GM12865 (cell line): ENCODE measurements at places on chromosomes 16 and 17.

DNA sequence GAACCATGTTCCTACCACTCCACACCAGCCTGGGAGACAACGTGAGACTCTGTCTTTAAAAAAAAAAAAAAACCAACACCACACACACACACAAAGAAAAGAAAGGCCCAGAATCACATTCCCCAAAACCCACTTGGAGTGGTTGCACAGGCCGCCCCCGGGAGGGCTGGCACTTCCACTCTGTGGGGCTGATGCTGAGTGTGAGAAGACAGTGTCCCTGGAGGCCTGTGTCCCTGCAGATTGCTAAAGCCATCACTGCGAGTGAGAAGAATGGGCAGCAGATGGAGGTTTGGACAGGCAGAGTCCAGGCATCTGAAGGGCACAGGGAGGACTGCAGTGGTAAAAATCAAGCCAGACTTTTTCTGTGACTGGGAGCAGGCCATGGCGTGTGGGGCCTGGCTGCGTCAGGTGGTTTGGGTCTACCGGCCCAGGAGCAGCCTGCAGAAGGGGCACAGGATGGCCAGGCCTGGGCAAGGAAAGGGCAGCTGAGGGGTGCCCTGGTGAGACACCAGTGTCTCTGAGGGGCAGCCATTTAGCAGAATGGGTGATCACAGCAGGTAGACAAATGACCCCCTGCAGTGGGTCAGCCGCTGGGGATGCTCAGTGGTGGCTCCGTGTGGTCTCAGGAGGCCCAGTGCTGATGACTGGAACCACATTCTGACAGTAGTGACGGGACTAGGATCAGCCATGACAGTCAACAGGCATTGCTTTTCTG, 13.1 kb downstream of the CTRB2 start:
- DNase-seq: no peak

DNA sequence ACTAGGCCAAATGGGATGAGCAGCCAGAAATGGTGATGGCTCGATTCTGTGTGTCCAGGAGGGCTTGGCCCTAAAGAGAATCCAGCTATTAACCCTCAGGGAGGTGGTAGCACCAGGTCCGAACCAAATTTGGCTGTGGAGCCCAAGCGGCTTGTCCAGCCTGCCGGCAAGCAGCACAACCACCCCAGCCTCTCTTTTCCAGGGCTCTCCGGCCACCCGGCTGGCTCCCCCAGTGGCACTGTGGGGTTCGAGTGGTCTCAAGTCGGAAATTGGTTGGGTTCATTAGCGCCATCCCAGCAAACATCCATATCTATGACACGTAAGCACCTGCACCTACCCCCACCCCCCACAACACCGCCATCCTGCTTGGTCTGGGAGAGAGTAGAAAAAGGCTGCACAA, 35.4 kb downstream of the PLCD3 start:
- DNase-seq: no peak

GRCh38 chr16:88208112-88208511, 174.6 kb upstream of the ZNF469 start:
- no peak for DNase-seq

DNA sequence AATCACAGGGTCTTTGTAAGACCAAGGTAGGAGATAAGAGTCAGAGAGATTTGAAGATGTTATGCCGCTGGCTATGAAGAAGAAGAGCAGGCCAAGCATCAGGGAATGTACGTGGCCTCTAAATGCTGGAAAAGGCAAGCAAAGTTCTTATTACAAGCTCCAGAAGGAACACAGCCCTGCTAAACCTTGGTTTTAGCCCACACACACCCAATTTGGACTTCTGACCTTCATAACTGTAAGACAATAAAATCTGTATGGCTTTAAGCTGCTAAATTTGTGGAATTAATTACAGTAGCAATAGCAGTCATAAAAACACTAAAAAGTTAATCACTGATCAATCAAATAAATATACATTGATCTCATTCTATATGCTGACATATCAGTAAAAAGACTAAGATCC, 6.0 kb downstream of the TMEM170A start:
- no peak for DNase-seq

GRCh38 chr16:14307059-14307526, 236.0 kb downstream of the MRTFB start:
- no peak for DNase-seq

DNA sequence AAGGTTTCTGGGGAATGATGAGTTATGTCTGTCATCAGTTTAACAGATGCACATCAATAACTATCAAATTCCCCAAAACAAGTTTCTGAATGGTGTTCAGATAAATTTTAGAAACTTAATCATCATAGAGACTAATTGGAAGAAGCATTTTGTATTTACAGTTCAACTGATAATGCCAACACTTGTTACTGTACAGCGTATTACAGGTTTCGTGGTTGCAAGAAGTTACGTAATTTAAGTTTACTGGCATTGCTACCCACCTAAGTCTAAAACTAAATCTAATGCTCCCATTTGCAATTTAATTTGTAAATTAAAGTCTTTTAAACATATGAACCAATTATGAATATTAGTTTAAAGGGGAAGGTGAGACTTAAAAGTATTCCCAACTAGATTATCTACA, 3.0 kb downstream of the SRSF1 start:
- no peak for DNase-seq

- DNase-seq: no peak
Measured at GRCh38 chr16:69865701-69866100, 85.4 kb upstream of the CLEC18A start.
